ENCODE measurements at places on chromosomes 11 and 22.

- DNase-seq: no peak
Measured at GRCh38 chr11:64357904-64358535, 942 bp upstream of the RPS6KA4 start.

DNA sequence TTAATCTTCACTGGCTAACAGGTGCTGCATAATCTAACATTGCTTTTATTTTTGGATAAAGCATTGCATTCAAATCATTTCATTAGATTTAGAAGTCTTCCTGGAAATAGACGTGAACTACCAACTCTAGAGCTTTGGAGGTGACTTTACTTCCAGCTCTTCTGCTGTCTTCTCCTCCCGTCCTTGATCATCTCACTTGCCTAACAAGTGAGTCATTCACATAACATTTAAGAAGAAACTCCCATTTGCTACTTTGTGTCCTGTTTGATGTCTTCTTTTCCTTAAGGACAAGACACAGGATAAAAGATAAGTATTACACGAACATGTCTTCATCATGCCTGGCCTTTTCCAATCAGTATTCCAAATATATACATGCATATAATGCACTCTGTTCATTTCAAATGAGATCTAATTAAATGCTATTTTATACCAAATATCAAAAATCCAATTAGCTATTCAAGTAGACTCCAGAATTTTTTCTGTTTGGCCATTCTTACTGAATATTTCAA is 88.3 kb downstream of the BDNF start:
- no peak for DNase-seq

- no peak for DNase-seq
Measured at GRCh38 chr11:61727401-61727811, 25.0 kb upstream of the MYRF start.

GRCh38 chr11:126830216-126830806 is 170.3 kb downstream of the KIRREL3 start:
- no peak for DNase-seq

- DNase-seq: no peak
Measured at GRCh38 chr11:78914503-78914902, 339.8 kb upstream of the NARS2 start.

- DNase-seq: no peak
Measured at GRCh38 chr22:33070600-33070999, 12.4 kb upstream of the SYN3 start.

DNA sequence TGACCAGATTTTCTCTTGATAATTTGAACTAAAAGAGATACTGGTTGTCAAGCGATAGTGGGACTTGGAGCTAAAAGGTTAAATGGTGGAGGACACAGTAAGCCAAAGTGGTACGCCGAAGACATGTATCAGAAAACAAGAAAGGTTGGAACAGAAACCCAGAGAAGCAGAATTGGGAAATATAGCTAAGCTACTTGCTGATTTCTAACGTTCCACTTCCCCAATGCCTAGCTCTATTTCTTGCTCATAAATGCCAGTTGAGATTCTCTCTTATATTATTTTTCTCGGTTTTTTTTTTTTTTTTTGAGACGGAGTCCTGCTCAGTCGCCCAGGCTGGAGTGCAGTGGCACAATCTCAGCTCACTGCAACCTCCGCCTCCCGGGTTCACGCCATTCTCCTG is 12.7 kb downstream of the TMEM41B start:
- DNase-seq: no peak

- DNase-seq: no peak
Measured at GRCh38 chr11:95803973-95804372, 13.7 kb downstream of the CEP57 start.

GRCh38 chr11:4085575-4085974 is 9.0 kb upstream of the RRM1 start:
- no peak for DNase-seq

DNA sequence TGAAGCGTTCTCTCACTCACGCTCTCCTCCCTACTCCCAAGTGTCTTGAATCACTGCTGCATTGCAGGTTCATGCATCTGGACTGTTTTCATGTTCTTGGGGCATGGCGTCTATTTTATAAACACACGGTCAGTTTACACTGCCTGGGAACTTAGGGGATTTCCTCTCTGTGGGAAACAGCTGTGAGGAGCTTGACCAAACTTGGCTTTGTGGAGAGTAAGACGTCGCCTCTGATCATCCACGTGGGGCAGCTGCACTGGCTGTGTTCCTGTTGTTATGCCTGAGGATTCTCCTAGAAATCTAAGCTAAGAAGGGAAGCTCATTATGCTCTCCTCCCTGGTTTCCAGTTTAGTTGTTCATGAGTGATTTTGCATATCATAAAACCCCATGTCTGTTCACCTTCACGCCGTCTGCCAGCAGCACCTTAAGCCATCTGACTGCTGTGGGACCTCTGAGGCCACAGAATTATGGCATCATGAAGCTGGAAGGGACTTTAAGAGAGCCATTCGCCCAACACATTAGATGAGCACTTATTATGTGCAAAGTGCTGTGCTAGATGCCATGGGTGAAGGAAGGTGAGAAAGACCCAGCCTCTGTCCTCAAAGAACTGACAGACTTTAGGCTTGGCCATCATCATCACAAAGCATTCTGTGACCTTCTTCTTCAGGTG is 38.8 kb upstream of the POU2AF1 start:
- no peak for DNase-seq

- no peak for DNase-seq
Measured at GRCh38 chr22:39298241-39298987, 21.0 kb downstream of the RPL3 start.

GRCh38 chr11:26834601-26835000 is 112.7 kb upstream of the SLC5A12 start:
- no peak for DNase-seq

DNA sequence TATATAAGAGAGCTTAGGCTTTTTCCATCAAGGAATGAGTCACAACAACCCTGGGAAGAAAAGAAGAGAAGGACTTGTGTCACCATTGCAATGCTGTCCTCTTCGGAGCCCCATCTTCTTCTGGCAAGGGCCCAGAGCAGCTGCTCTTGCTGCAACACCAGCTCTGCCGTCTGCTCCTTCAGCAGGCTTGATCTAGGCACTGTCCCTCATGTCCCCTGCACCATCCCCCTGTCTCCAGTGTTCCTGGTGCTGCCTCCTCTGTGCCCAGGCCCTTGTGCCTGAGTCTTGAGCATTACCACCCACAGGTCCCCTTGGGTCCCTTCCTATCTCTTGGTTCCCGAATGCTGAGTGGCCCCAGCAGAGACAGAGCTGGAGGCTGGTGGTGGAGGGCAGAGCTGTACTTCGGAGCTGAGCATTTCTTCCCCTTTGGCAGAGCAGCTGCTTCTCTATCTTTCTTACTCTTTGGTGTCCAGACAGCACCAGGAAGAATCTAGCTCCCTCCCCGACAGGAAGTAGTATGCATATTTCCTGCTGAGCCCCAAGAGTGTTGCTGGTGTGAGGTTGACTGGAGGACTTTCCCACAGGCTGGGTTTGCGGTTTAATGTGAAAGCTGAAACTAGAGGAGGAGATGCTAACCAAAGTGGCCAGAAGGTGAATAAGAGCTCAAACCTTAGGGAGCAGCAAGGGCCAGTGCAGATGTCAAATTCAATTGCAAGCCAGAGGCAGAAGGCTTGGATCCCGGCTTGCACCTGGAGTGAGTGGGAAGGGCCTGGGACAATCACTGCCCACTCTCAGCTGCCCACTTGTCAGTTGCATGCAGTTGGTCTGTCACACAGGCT is 27.8 kb downstream of the WEE1 start:
- DNase-seq: no peak

- no peak for DNase-seq
Measured at GRCh38 chr22:40703174-40703573, 23.9 kb downstream of the MCHR1 start.

DNA sequence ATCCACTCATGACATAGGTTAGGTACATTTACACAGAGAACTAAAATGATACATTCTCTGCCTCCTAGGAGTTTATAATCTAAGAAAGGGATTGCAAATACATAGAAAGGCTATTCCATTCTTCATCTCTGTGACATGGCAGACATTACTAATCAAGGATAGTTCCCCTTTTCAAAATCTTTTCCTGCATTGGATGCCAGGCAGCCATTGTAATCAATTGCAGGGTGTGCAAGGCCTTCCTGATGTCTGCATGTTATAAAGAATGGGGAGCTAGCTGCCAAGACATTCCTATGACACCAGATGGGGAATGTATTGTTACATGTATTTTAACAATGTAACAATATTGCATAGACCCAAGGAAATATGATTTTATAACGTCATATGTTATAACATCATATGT is 82.0 kb downstream of the KIRREL3 start:
- no peak for DNase-seq

DNA sequence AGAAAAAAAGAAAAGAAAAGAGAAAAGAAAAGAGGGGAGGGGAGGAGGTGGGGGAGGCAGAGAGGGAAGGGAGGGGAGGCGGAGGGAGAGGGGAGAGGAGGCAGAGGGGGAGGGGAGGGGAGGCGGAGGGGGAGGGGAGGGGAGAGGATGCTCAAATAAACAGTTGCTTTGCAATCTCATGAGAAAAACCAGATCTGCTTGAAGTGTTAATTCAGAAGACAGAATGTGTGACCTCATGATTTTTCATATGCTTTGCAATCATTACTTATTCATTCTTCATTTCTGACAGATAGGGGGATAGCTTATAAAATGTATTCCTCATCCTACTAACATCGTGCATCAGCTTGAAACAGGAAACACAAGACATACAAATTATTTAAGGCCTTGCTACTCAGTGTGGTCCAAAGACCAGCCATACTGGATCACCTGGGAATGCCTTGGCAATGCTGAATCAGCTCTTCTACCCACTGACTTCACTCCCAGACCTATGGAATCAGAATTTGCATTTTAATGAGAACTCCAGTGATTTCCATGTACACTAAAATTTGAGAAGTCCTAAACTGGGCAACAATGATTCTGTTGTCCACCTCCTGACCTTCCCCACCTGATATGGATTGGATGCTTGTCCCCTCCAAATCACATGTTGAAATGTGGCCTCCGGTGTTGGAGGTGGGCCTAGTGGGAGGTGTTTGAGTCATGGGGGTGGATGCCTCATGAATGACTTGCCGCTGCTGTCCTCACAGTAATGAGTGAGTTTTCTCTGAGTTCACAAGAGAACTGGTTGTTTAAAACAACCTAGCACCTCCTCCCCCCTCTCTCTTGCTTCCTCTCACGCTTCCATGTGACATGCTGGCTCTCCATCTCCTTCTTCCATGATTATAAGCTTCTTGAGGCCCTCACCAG is 69.2 kb downstream of the CCDC34 start:
- DNase-seq: no peak

GRCh38 chr11:62443390-62444235 is 24.8 kb downstream of the SCGB1A1 start:
- DNase-seq: no peak

- no peak for DNase-seq
Measured at GRCh38 chr22:27205492-27206373, 548.3 kb downstream of the MIAT start.
